ENCODE measurements at places on chromosomes 12 and 14. TPM values are rescaled to one million over a fixed set of nuclear protein-coding genes. Genes with fewer than 3 reads are reported as not detected.

The HAL gene
- not detected for total RNA-seq

The TCL1A gene
- not detected for total RNA-seq

The KRT3 gene
- not detected for total RNA-seq

The PTCSC3 gene
- not detected for total RNA-seq

The PROX2 gene
- under 0.01 TPM for total RNA-seq

The VPS33A gene
- 15.0 TPM for total RNA-seq

The BIN2 gene
- not detected for total RNA-seq

The SLC5A8 gene
- total RNA-seq, result not detected

The CCDC38 gene
- 0.10 TPM for total RNA-seq

The OVCH1 gene
- not detected for total RNA-seq

The CCDC175 gene
- not detected for total RNA-seq

The ZBTB1 gene
- 55.5 TPM for total RNA-seq

The RAPGEF3 gene
- 43.8 TPM for total RNA-seq

The PAPLN gene
- total RNA-seq, result 10.1 TPM

The BMAL2 gene
- total RNA-seq, result 37.9 TPM

The HEBP1 gene
- 14.0 TPM for total RNA-seq

The HVCN1 gene
- total RNA-seq, result 2.9 TPM

The ADAM21 gene
- total RNA-seq, result 0.19 TPM

The PTPRO gene
- total RNA-seq, result not detected

The CLEC7A gene
- total RNA-seq, result not detected

The PTPN6 gene
- 1.2 TPM for total RNA-seq

The RALGAPA1 gene
- total RNA-seq, result 31.7 TPM

The SLC38A1 gene
- total RNA-seq, result 201 TPM

The SERPINA12 gene
- not detected for total RNA-seq

The TMEM229B gene
- total RNA-seq, result under 0.01 TPM

The EML1 gene
- 41.6 TPM for total RNA-seq
